ENCODE measurements at places on chromosomes 5 and 9. TPM values are rescaled to one million over a fixed set of nuclear protein-coding genes. Genes with fewer than 3 reads are reported as not detected.

GRCh38 chr5:39523821-39524220, 99.0 kb upstream of the DAB2 start:
- no peak overlapping the region for H3K27ac ChIP-seq
- H3K27me3 ChIP-seq, result peaks cover 20% of the 10 kb centered on the region
- H3K4me1 ChIP-seq, result no peaks in the 10 kb centered on the region
- DNase-seq, result no peak
- H3K36me3 ChIP-seq, result no peaks in the 10 kb centered on the region

- no peaks in the 10 kb centered on the region for H3K27me3 ChIP-seq
- peaks cover 16% of the 10 kb centered on the region for H3K4me1 ChIP-seq
- H3K27ac ChIP-seq, result peak overlapping the region; percentile 53
- no peak overlapping the region for H3K4me3 ChIP-seq
- DNase-seq, result peak; percentile 69
- H3K36me3 ChIP-seq, result no peaks in the 10 kb centered on the region
These were observed 115.4 kb downstream of the LHX2 start for GRCh38 chr9:124126648-124127646.

The OMD gene
- polyA plus RNA-seq, result not detected

The IFNA17 gene
- polyA plus RNA-seq, result not detected

GRCh38 chr5:36842087-36842486, 34.5 kb upstream of the NIPBL start:
- H3K36me3 ChIP-seq, result no peaks in the 10 kb centered on the region
- DNase-seq, result no peak
- no peaks in the 10 kb centered on the region for H3K27me3 ChIP-seq
- H3K27ac ChIP-seq, result no peak overlapping the region

- DNase-seq, result no peak
- no peaks in the 10 kb centered on the region for H3K4me1 ChIP-seq
- H3K36me3 ChIP-seq, result no peaks in the 10 kb centered on the region
- no peak overlapping the region for H3K4me3 ChIP-seq
These were observed 626.7 kb upstream of the ADAMTS16 start for GRCh38 chr5:4513381-4513780.

- H3K4me1 ChIP-seq, result no peaks in the 10 kb centered on the region
- no peak overlapping the region for H3K4me3 ChIP-seq
- H3K27ac ChIP-seq, result peak overlapping the region; percentile 14
These were observed 259.3 kb downstream of the ROR2 start for GRCh38 chr9:91690540-91691249.

The GSN gene
- 3.3 TPM for polyA plus RNA-seq

The PIP5K1B gene
- polyA plus RNA-seq, result 16.6 TPM

- H3K27me3 ChIP-seq, result no peaks in the 10 kb centered on the region
- no peak overlapping the region for H3K4me3 ChIP-seq
- DNase-seq, result no peak
- H3K36me3 ChIP-seq, result no peaks in the 10 kb centered on the region
- no peak overlapping the region for H3K27ac ChIP-seq
- no peaks in the 10 kb centered on the region for H3K4me1 ChIP-seq
These were observed 462.9 kb downstream of the DMRT2 start for GRCh38 chr9:1513105-1513504.

DNA sequence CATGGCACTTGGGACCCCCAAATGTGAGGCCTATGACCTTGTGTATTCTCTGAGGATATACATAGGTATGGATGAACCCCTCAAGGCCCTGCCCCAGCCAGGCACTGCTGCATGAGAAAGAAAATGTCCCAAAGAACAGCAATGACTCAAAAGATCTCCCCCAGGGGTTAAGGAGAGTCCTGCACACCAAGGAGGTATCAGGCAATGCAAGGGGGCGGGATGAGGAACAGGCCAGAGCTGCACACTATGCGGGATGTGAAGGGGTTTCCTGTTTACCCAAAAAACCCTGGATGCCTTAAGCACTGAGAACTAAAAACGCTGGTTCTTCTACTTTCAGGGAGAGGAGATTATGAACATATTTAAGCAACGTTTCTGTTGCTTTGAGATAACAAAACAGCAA, 3.4 kb downstream of the RAPGEF1 start:
- peak overlapping the region; percentile 53 for H3K4me3 ChIP-seq
- peaks cover 9% of the 10 kb centered on the region for H3K36me3 ChIP-seq
- no peaks in the 10 kb centered on the region for H3K27me3 ChIP-seq

The MGAT4B gene
- polyA plus RNA-seq, result 11.2 TPM

GRCh38 chr9:88746743-88747398, 211.9 kb downstream of the NXNL2 start:
- DNase-seq, result no peak
- H3K27ac ChIP-seq, result no peak overlapping the region
- peaks cover 21% of the 10 kb centered on the region for H3K27me3 ChIP-seq

DNA sequence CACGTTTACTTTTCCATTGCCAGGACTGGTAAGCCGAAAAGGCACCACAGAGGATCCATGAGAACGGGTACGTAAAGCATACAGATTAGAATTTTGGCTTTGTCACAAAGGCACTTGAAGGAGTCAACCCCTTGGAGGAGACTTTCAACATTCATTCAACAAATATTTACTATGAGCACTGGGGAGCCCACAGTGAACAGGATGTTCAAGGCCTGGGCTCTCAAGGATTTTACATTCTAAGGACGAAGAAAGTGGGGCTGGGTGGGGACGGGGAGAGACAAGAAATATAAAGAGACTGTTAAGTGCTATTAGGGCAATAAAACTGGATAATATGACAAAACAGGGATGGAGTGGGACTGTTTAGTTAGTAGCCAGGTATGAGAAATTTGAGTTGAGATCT, 66.0 kb downstream of the KLF4 start:
- no peaks in the 10 kb centered on the region for H3K36me3 ChIP-seq
- no peak for DNase-seq
- H3K27ac ChIP-seq, result no peak overlapping the region
- no peak overlapping the region for H3K4me3 ChIP-seq

- H3K36me3 ChIP-seq, result no peaks in the 10 kb centered on the region
- H3K27me3 ChIP-seq, result no peaks in the 10 kb centered on the region
- H3K4me3 ChIP-seq, result no peak overlapping the region
- DNase-seq, result no peak
- H3K4me1 ChIP-seq, result no peaks in the 10 kb centered on the region
These were observed 8.2 kb downstream of the ACSL6 start for GRCh38 chr5:132003170-132003744.

DNA sequence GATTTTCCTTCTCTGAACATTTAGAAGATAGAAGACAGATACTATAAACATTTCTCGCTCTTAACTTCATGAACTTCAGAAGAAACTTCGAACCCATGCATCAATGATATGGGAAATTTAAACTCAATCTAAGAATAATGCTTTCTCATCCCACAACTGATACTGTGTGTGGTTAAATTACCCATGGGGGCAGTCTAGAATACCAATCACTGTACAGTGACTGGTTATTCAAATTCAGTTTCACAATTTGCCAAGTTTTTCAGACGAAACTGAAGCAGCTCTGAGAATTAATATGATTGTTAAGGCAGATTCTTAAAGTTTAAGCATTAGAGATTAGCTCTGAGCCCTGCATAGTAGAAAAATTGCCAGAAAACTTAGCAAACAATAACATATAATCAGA, 431.0 kb downstream of the SH3GL2 start:
- DNase-seq, result no peak
- no peaks in the 10 kb centered on the region for H3K36me3 ChIP-seq
- H3K27ac ChIP-seq, result no peak overlapping the region

GRCh38 chr5:74408150-74409043, 232.1 kb downstream of the ENC1 start:
- H3K4me3 ChIP-seq, result no peak overlapping the region
- H3K36me3 ChIP-seq, result no peaks in the 10 kb centered on the region
- H3K4me1 ChIP-seq, result no peaks in the 10 kb centered on the region
- peaks cover 12% of the 10 kb centered on the region for H3K27me3 ChIP-seq
- H3K27ac ChIP-seq, result no peak overlapping the region
- no peak for DNase-seq

DNA sequence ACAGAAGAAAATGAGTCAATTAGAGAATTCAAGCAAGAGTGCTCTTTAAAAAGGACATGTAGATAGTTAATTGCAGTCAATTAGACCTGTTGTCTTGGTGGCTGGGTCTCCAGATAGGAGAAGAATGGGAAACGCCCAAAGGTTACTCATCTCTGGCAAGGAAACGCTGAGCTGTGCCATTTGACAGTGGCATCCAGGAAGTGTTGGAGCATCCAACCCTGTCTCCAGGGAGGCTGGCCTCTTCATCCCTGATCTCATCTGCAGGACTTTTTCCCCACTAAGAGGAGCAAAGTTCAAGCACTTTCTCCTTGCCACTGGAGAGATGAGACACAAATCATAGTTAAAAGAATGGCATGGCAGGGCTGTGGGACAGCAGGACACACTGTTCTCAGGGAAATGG, 111.7 kb upstream of the MSX2 start:
- no peaks in the 10 kb centered on the region for H3K36me3 ChIP-seq
- no peak for DNase-seq
- no peaks in the 10 kb centered on the region for H3K27me3 ChIP-seq
- H3K27ac ChIP-seq, result no peak overlapping the region
- H3K4me3 ChIP-seq, result no peak overlapping the region

- peaks cover 40% of the 10 kb centered on the region for H3K4me1 ChIP-seq
- no peak for DNase-seq
- peaks cover 6% of the 10 kb centered on the region for H3K36me3 ChIP-seq
These were observed 519 bp downstream of the EXOC3 start for GRCh38 chr5:443239-444151.

- H3K4me1 ChIP-seq, result peaks cover 13% of the 10 kb centered on the region
- no peak overlapping the region for H3K4me3 ChIP-seq
- peaks cover 32% of the 10 kb centered on the region for H3K27me3 ChIP-seq
- no peak overlapping the region for H3K27ac ChIP-seq
- no peaks in the 10 kb centered on the region for H3K36me3 ChIP-seq
These were observed 2.5 kb upstream of the NRARP start for GRCh38 chr9:137304383-137305059.

DNA sequence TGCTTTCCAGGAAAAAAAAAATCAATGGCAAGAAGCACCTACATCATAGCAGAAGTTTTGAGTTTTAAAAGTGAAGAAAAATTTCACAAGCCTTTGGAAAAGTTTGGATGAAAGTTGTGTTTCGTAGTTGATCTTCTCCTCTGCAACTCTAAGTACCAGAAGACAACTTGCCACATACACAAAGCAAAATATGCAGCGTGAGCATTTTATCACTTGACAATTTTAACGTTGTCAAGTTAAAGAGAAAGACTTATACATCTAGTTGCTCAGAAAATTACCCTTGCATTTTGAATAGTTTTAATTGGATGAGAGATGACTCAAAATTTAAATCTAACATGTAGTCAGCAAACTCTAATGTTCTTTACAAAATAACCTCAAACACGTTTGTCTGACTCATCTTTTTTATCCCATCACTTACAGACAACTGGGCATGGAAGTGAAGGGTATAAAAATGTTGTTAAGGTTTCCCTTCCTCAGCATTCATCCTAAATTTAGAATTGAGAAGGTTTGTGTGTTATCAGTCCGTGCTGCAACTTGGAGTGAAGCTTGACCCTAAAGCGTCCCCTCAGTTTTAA, 213.4 kb downstream of the MARCHF11 start:
- H3K36me3 ChIP-seq, result no peaks in the 10 kb centered on the region
- no peak overlapping the region for H3K4me3 ChIP-seq
- no peak overlapping the region for H3K27ac ChIP-seq
- no peaks in the 10 kb centered on the region for H3K27me3 ChIP-seq
- no peaks in the 10 kb centered on the region for H3K4me1 ChIP-seq

GRCh38 chr5:153702265-153702664, 211.8 kb downstream of the GRIA1 start:
- H3K27ac ChIP-seq, result no peak overlapping the region
- H3K36me3 ChIP-seq, result no peaks in the 10 kb centered on the region
- no peaks in the 10 kb centered on the region for H3K4me1 ChIP-seq
- no peak overlapping the region for H3K4me3 ChIP-seq

The WDR31 gene
- polyA plus RNA-seq, result 0.09 TPM

- H3K4me3 ChIP-seq, result no peak overlapping the region
- no peaks in the 10 kb centered on the region for H3K27me3 ChIP-seq
- H3K27ac ChIP-seq, result no peak overlapping the region
- no peaks in the 10 kb centered on the region for H3K4me1 ChIP-seq
- no peak for DNase-seq
These were observed 104.0 kb upstream of the DMRTA1 start for GRCh38 chr9:22342491-22343217.

The TMOD1 gene
- 7.5 TPM for polyA plus RNA-seq

- peaks cover 28% of the 10 kb centered on the region for H3K27me3 ChIP-seq
- H3K36me3 ChIP-seq, result no peaks in the 10 kb centered on the region
- no peak overlapping the region for H3K4me3 ChIP-seq
- no peak for DNase-seq
These were observed 76.9 kb upstream of the NEURL1B start for GRCh38 chr5:172564188-172564587.

The NANS gene
- 41.2 TPM for polyA plus RNA-seq

DNA sequence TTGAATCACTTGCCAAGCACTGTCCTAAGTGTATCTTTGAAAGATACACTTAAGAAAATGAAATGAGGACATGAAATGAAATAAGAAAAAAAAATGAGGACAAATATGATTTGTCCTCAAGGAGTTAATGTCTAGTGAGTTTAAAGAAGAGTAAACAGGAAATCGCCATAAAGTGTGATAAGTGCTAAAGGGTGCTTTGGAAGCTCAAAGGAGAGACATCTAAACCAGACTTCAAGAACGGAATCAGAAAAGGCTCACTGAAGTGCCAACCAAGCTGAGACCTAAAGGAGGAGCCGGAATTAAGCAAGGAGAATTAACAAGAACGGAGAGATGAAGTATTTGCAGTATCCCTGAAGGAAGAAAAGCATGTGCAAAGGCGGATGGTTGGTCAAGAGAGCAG, 200.8 kb downstream of the CWC27 start:
- H3K4me3 ChIP-seq, result no peak overlapping the region
- no peak for DNase-seq
- H3K36me3 ChIP-seq, result peaks cover 15% of the 10 kb centered on the region
- no peaks in the 10 kb centered on the region for H3K4me1 ChIP-seq
- H3K27ac ChIP-seq, result no peak overlapping the region
- no peaks in the 10 kb centered on the region for H3K27me3 ChIP-seq

GRCh38 chr5:27598576-27598975, 560.2 kb upstream of the CDH9 start:
- H3K27me3 ChIP-seq, result no peaks in the 10 kb centered on the region
- H3K4me1 ChIP-seq, result no peaks in the 10 kb centered on the region
- H3K4me3 ChIP-seq, result no peak overlapping the region
- DNase-seq, result no peak
- no peak overlapping the region for H3K27ac ChIP-seq

DNA sequence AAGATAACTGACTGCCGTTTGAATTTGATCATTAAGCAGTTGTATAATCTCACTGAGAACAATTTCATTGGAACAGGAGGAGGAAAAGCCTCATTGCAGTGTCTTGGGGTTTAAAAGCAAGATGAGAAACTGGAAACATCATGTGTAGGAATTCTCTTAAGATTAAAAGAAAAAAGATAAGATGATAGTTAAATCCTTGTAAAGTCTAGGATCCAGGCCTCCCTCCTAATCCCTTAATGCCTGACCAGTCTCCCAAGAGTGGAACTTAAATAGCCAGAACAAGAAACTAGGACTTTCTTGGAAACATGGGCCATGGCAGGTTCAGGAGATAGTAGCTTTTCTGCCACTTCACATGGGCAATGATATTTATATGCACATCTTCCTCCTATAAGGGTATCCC, 37.0 kb upstream of the LRRC19 start:
- H3K27me3 ChIP-seq, result no peaks in the 10 kb centered on the region
- H3K4me3 ChIP-seq, result no peak overlapping the region
- DNase-seq, result no peak
- H3K36me3 ChIP-seq, result no peaks in the 10 kb centered on the region

- no peaks in the 10 kb centered on the region for H3K27me3 ChIP-seq
- no peaks in the 10 kb centered on the region for H3K36me3 ChIP-seq
- H3K4me3 ChIP-seq, result no peak overlapping the region
- H3K4me1 ChIP-seq, result peaks cover 6% of the 10 kb centered on the region
- DNase-seq, result no peak
- no peak overlapping the region for H3K27ac ChIP-seq
These were observed 47.8 kb upstream of the CD180 start for GRCh38 chr5:67244345-67244793.

- H3K27me3 ChIP-seq, result no peaks in the 10 kb centered on the region
- no peaks in the 10 kb centered on the region for H3K36me3 ChIP-seq
- no peak overlapping the region for H3K4me3 ChIP-seq
These were observed 72.2 kb downstream of the PRDM9 start for GRCh38 chr5:23579566-23579965.

Measured in naive B cell (primary cell).